SJCRH30 (cell line): ENCODE measurements at places on chromosomes 6 and 20.
A peak's percentile ranks its signal among the peaks of the same experiment; 100 is the strongest.

DNA sequence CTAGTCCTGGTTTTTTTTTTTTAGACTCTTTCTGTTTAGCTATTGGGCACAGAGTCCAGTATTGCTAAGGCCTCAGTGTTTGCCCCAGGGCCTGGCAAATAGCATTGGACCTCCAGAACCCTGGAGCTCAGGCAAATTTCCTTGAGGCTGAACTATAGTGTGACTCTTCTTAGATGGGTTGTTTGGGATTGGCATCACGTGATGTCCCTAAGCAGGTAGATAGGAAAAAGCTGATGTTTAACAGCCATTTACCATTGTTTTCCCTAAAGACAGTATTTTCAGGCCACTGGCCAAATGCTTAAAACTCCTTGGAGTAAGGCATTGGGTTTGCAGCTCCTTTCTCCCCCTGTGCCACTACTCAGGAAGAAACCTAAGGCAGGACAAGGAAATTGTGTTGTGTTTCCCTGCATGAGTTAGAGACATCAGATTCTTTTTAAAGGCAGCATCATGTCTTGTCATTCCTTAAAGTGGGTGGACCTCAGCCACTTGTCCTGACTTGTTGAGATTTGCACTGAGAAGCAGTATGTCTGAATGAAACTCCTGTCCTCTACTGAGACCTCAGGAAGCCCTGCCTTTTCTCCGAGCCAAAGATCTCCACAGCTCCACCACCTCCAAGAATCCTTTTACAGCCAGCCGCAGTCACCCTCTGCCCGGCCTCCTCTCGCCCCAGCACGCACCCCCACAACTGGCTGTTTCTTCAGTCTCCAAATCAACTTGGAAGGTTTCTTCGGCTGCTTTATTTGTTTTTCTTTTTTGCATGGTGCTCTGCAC, 46.2 kb upstream of the RNF144B start:
- H3K4me1 ChIP-seq, result no peaks in the 10 kb centered on the region
- H3K27me3 ChIP-seq, result no peaks in the 10 kb centered on the region
- no peak overlapping the region for H3K4me3 ChIP-seq
- H3K27ac ChIP-seq, result no peak overlapping the region

DNA sequence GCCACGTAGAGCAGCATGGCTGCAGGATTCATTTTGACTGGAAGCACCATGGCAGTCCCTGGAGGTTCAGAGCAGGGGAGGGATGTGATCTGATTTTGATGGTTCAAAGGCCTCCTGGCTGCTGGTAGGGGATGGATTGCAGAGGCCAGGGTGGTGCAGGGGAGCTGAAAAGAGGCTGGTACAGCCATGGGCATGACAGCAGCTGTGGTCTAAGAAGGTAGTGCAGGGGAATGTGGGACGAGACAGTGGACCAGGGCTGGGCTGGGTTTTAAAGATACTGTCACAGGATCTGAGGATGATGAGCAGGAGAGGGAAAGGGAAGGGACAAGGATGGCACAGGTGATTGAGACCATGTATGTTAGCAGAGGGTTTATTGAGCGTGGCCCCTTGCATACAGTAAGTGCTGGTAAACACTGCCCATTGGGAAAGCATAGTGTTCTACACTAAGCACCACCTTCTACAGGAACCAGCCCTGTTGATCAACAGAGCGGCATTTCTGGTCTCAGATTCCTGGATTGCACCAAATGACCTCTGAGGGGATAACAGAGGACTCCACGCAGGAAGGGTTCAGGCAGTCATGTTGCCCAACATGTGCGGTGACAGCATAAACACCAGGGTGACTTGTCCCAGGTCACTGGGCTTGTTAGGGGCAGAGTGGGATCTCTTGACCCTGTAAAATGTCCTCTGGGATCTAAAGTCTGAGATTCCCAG, 14.5 kb upstream of the SIRPA start:
- H3K36me3 ChIP-seq, result no peaks in the 10 kb centered on the region
- no peak overlapping the region for H3K27ac ChIP-seq
- no peak for DNase-seq
- no peak overlapping the region for H3K4me3 ChIP-seq
- H3K4me1 ChIP-seq, result no peaks in the 10 kb centered on the region

DNA sequence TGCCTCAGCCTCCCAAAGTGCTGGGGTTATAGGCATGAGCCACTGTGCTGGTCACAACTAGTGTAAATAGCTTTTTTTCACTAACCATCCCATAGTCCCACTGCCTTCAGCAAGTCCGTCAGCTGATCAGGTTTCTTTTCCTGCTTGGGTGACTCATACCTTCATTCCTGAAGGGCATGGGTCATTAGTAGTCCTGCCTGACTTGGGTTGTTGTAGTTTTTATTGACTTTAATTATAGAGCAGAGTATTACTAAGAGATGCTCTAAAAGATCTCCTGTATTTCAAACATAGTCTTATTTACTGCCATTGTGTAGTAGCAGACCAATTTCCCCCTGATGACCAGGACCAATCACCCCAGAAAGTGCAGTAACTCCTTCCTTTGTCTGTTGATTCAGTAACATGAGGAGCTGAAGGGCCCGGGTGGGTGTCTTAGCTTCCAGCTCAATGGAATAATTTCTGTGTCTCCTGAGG, 25.8 kb downstream of the HLA-C start:
- peak; percentile 5 for DNase-seq
- no peak overlapping the region for H3K4me3 ChIP-seq
- H3K27ac ChIP-seq, result no peak overlapping the region
- H3K4me1 ChIP-seq, result no peaks in the 10 kb centered on the region

- H3K27ac ChIP-seq, result no peak overlapping the region
- H3K36me3 ChIP-seq, result no peaks in the 10 kb centered on the region
- peaks cover 5% of the 10 kb centered on the region; the same call in 1 of the 2 replicates for H3K4me1 ChIP-seq
- peak overlapping the region; percentile 31 for H3K4me3 ChIP-seq
- DNase-seq, result peak; percentile 22
Measured at GRCh38 chr6:138526822-138527235, 27.5 kb upstream of the NHSL1 start.

- no peak overlapping the region for H3K4me3 ChIP-seq
- no peaks in the 10 kb centered on the region for H3K36me3 ChIP-seq
- no peak for DNase-seq
- peaks cover 14% of the 10 kb centered on the region for H3K4me1 ChIP-seq
Measured at GRCh38 chr20:16020971-16021370, 552.3 kb downstream of the KIF16B start.

DNA sequence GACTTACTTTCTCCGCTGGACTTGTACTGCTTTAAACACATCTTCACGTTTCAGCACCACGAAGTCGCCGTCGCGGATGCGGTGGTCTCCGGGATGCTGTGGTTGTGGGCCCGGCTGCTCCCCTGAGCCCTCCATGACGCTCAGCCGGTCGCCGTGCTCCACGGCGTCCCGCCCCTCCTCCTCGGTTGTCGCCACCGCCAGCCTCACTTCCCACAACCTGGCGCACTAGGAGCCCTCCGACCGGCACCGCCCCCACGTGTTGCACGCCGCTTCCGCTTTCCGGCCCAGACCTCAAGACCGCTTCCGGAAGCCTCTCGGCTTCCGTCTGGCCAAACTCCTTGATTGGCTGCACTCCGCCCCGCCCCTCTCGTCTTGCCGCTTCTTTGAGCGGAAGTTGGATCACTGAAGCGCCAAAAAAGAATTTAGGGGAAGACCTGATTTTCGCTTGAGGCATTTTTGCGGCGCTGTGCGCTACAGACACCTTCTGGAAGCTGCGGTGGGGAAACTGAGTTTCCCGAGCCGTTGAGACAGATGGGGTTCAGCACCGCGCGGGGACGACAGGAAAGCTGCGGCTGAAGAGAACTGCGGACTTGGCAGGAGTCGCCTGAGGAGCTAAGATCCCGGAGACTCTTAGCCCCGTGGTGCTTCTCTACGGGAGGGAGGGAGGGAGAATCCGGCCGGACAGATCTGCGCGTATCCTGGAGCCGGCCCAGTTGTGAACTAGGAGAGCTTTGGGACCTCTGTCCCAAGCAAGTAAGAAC, at the start of the genes MCM8 and TRMT6:
TSS of gene MCM8 (plus strand) at position 382 of the 761 bp plus-strand sequence. CDS start 1,364 bp downstream, outside the sequence.
TSS of gene TRMT6 (minus strand) at position 263 of the 761 bp plus-strand sequence. CDS start at position 135, 128 bp downstream.
- no peaks in the 10 kb centered on the region for H3K27me3 ChIP-seq
- DNase-seq, result peak; percentile 98
- H3K4me1 ChIP-seq, result peaks cover 2% of the 10 kb centered on the region; the same call in 1 of the 2 replicates
- peak within 1 kb of the TSS; percentile 80 for H3K4me3 ChIP-seq
- H3K36me3 ChIP-seq, result peaks cover 42% of the 10 kb centered on the region

DNA sequence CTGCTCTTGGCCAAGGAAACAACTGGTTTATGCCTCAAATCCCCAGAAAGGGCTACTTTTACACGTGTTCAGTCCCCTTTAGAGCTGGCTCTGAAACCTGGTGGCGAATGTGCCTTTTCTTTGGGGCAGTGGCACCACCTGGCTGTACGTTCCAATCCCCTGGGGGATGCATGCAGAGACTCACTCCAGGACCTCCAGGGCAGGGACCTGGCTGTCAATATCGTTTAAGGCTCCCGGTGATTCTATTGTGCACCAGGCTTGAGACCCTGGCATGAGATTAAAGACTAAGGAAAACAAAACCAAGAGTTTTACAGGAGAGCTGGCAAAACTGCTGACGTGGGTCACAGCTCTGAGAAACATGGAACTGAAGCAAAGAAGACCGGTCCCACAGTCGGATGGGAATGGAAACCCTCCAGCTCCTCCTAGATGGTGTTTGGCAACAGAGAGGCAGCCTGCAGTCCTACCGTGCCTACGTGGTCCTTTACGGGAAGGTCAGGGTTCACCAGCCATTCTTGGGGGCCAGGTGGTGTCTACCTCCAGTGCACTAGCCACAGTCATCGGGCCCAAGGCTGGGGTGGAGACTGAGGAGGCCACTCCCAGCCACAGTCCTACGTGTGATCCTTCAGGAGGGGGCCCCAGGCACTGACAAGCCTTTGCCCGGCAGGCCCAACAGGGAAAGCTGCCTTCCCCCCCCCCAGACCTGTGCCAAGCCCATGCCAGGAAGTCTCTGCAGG, 203.3 kb upstream of the CST7 start:
- H3K27ac ChIP-seq, result no peak overlapping the region
- H3K4me1 ChIP-seq, result 0 out of 2 replicates have a peak, but pooled peaks cover 8% of the 10 kb centered on the region
- no peaks in the 10 kb centered on the region for H3K27me3 ChIP-seq
